Stimulated activated CD8-positive, alpha-beta memory T cell treated with anti-CD3 and anti-CD28 coated beads, Interleukin-4, amount 100 ng/mL, for 4 hours (primary cell): ENCODE measurements at places on chromosomes 3 and 15.

DNA sequence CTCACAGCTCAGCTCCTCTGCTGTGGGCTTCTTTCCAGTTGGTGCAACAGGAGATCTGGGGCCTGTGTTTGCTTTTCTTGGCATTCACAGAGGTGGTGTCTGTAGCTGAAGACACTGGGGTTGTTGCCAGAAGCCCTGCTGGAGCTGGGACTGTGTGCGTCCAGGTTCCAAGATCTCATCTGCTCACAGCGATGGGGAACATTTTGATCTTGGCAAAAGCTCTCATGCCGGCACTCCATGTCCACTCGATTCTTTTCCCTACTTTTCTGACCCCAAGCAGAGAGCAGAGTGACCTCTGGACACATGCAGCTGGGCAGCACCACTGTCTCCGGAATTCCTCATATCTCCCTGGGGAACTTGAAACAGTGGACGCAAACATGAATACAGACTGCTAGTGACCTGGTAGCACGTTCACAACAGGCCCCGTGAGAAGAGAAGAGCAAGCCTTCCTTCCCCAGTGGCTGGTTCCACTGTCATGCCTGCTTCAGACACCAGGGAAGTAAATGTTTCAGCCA is 36.1 kb upstream of the MECOM start:
- DNase-seq, result no peak

- no peak for DNase-seq
Observed at GRCh38 chr3:108088697-108089096, 2.1 kb downstream of the CD47 start.

DNA sequence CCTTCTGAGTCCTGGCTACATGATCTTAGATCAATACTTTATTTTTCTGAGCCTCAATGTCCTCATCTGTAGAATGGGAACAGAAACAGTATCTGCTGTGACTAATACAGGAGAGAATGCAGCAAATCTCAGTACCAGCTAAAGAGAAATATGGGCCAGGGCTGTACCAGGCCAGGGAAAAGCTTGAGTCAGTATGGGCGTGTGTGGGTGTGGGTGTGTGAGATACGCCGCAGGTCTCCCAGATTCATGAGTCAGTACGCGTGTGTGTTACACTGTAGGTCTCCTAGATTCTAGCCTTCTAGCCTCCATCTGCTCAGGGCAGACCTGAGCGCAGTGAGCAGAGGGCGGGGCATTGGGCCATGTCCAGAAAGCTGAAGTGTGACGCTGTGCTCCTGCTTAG is 15.2 kb downstream of the GNAI2 start:
- no peak for DNase-seq

GRCh38 chr3:9833078-9833477 is 10.7 kb downstream of the RPUSD3 start:
- no peak for DNase-seq

GRCh38 chr3:11204697-11205348 is 50.5 kb downstream of the HRH1 start:
- no peak for DNase-seq

- DNase-seq, result no peak
Observed at GRCh38 chr3:84789961-84790360, 168.8 kb upstream of the CADM2 start.

DNA sequence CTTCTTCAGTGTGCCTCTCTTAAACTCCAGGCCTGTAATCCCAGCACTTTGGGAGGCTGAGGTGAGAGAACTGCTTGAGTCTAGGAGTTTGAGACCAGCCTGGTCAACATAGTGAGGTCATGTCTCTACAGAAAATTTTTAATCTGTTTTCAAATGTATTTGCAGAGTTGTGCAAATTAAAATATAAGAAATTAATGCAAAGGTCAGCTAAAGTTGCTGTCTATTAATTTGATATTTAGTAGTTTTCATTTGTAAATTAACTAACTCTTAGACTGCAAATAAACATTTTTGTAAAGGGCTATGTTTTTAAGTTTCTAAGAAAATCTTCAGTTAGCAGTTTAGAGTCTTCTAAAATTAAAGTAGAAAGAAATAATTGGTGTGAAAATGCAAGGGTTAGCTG is 99.9 kb upstream of the TJP1 start:
- DNase-seq, result no peak

- DNase-seq, result no peak
Observed at GRCh38 chr3:18853269-18853668, 295.0 kb upstream of the KCNH8 start.

GRCh38 chr15:62389885-62390790 is 225.1 kb upstream of the C2CD4B start:
- peak; percentile 21 for DNase-seq

GRCh38 chr3:112632596-112632995 is 8.3 kb downstream of the CCDC80 start:
- DNase-seq, result no peak

GRCh38 chr3:140131895-140132294 is 196.9 kb downstream of the CLSTN2 start:
- DNase-seq, result no peak

- no peak for DNase-seq
Observed at GRCh38 chr3:122324871-122325323, at the start of gene CSTA. Gene CSTA, plus strand, starts transcription at chr3:122325248. Its CDS starts 45 bp downstream, at chr3:122325293.

DNA sequence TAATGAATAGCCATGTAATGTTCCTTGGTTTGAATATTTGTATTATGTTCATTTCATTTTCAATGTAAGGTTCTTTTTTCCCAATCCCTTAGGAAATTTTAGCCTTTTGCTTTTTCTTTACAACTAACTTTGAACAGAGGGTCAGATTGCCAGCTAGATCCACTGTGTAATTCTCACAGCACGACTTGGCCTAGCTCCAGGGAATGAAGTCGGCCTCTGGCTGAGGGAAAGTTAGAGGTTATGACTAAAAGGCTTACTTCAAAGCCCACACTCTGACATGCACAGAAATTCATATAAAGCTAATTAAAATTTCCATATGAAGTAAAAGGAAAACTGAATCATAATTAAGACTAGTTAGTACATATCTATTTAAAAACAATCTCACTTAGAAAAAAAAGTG is 38.7 kb downstream of the ROBO1 start:
- no peak for DNase-seq

DNA sequence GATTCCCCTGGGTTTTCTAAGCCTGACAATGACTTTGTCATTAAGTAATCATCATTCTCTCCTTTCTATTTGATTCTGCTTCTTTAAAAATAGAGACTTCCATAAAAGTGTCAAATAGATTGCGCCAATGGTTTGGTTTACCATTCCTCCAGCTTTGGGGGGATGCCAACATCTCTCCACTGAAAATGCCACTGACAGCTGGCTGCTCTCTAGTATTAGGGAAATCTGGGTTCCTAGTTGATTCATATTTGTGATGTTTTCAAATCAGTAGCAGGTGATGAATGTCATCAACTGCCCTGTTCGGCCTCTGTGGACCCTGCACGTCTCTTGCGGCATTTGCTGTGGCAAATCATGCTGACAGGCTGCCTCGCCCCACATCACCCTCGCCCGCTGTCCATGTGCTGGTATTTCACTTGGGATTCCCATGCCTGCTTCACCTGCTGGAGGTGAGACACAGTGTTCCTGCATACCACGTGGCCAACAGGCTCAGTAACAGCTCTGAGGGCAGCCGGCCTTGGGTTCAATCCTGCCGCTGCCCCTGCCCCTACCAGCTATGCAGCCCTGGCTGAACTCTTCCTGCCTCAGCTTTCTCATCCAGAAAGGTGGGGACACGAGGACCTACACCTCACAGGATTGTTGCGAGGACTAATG is 28.1 kb downstream of the ZXDC start:
- DNase-seq, result no peak

- no peak for DNase-seq
Observed at GRCh38 chr15:63819645-63820044, 14.1 kb downstream of the HERC1 start.

DNA sequence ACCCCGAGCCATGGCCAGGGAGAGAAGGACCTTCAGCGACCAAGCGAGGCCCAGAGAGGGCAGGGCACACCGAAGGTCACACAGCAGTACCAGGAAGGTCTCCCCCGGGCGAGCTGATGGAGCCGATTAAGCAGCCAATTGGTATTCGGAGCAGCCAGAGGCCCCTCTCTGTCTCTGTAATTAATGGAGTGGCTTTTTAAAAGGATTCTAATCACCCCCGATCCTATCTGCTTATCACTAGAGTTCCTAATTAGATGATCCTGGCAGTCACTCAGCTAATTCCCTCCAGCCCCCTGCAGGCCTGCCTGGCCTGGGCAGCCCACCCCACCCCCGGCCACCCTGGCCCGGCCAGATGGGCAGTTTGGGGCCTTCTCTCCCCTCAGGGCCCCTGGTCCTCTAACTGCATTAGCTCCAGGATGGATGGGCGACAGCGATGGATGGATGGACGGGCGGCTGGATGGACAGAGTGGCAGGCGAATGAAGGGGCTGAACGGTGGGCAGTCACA is 1.6 kb upstream of the DNAJB8 start:
- no peak for DNase-seq

GRCh38 chr3:27089068-27089467 is 280.1 kb downstream of the NEK10 start:
- no peak for DNase-seq

DNA sequence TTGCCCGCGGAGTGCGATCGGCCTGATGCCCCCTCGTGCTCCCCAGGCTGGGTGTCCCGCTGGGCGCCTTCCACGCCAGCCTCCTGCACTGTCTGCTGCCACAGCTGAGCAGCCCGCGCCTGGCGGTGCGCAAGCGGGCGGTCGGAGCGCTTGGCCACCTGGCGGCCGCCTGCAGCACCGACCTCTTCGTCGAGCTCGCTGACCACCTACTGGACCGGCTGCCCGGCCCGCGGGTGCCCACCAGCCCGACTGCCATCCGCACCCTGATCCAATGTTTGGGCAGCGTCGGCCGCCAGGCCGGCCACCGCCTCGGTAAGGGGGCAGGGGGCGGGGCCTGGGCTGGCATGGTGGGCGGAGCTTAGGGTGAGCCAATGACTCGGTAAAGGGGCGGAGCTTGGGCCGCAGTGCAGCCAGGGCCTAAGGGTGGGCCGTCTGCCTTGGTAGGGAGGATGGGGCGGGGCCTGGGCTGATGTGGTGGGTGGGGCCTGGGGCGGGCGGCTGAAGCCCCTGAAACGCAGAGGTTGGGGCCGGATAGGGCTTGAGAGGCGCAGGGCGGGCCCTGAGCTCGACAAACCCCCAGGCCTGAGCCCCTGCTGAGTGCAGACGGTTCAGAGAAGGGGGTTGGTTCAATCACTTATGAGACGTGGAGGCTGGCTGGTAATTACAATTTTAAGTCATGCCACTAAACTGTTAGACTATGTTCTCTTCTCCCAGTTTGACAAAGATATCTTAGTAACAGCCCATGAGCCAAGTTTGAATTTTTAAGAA is 13.7 kb downstream of the CAND2 start:
- DNase-seq, result peak; percentile 87

- no peak for DNase-seq
Observed at GRCh38 chr15:98876451-98877369, 130.9 kb downstream of the PGPEP1L start.
